ENCODE measurements at places on chromosomes 5 and 9. TPM values are rescaled to one million over a fixed set of nuclear protein-coding genes. Genes with fewer than 3 reads are reported as not detected.

- DNase-seq, result no peak
Observed at GRCh38 chr9:2023532-2023931, 8.4 kb downstream of the SMARCA2 start.

DNA sequence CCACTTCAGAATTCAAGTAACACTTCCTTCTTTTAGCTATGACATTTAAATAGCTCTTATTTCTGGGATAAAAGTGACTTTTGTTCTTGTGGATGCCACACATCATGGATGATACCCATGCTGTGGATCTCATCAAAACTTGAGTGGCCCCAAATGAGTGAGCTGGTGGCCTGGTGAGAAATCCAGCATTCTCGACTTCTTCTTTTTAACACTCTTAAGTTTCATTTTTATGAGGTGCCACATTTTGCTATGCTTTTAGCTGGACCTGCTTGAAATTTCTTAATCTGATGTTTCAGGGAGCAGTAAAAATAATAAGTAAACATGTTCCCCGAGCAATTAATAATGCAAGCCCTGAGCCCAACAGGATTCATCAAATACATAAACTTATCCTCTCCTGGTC lies 384.8 kb upstream of the MEF2C start:
- peak; percentile 29 for DNase-seq

DNA sequence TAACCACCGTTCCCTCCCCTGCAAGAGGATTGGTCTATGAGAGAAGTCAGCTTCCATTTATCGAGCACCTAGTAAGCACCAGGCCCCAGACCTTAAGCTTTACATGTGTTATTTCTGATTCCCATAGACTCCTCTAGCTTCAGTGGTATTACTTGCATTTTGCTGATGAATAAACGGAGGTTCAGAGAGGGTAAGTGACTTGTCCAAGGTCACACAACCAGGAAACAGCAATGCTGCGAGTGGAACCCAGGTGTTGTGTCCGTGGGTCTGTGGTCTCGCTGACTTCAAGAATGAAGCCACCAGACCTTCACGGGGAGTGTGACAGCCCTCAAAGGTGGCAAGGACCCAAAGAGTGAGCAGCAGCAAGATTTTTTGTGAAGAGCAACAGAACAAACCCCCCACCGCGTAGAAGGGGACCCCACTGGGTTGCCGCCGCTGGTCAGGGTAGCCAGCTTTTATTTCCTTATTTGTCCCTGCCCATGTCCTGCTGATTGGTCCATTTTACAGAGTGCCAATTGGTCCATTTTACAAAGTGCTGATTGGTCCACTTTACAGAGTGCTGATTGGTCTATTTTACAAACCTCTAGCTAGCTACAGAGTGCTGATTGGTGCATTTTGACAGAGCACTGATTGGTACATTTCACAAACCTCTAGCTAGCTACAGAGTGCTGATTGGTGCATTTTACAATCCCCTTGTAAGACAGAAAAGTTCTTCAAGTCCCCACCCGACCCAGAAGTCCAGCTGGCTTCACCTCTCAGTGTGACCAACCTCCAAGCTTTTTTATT lies 29.1 kb upstream of the KCNIP1 start:
- no peak for DNase-seq

DNA sequence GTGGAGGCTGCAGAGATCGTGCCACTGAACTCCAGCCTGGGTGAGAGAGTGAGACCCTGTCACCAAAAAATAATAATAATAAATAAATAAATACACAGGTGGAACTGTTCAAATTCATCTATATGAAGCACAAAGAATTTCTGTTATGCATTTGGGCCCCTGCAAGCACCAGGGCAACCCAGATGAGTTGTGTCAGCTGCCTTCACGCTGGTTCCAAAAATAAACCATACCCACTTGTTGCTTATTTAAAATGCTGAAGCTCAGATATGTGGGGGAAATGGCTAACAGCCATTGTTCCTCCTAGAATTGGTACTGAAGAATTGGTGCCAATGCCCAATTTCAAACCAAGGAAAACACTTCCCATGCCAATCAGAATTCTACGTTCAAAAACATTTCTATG lies 10.5 kb upstream of the C5orf15 start:
- no peak for DNase-seq

MYOT gene
- polyA plus RNA-seq, result not detected

SV2C gene
- polyA plus RNA-seq, result not detected

DNA sequence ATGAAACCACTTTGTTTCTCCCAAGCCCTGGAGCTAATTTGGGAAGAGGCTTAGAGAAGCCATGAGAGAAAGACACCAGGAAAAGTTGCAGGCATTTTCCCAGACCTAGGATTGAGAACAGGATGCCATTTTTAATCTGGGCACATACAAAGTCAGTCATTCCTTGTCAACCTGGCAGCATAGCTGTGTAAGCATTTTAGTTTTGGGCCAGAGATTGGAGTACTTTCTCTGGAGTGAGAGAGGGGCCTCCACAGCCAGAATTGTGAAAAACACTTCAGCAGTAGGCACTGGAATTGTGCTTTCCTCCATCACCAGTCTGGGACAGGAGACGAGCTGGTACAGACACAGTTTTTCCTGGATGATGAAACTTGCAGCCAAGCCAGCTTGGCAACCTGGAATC lies 390.3 kb upstream of the DMAC1 start:
- DNase-seq, result no peak

DNA sequence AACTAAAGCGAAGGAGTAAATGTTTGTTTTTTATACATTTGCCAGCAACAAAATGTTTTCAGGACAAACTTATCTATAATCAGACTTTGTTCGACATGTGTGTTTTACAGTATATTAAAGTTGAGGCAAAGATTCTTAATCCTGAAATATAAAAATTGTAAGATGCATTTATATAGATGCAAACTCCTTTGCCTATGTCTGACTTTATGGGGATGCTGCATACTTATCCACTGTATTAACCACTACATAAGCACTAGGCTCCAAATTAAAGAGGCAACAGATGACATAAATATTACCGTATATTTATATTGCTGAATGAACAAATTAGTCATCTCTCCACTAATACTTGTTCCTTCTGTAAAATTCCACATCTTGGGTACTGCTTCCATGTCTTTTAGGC lies 882.7 kb upstream of the ARRDC3 start:
- no peak for DNase-seq

GRCh38 chr5:53110156-53110555 lies 599 bp upstream of the MOCS2 start:
- no peak for DNase-seq

- no peak for DNase-seq
Observed at GRCh38 chr5:2735996-2736395, 15.5 kb downstream of the IRX2 start.

ADAMTS16 gene
- polyA plus RNA-seq, result not detected

GABRA1 gene
- not detected for polyA plus RNA-seq

DNA sequence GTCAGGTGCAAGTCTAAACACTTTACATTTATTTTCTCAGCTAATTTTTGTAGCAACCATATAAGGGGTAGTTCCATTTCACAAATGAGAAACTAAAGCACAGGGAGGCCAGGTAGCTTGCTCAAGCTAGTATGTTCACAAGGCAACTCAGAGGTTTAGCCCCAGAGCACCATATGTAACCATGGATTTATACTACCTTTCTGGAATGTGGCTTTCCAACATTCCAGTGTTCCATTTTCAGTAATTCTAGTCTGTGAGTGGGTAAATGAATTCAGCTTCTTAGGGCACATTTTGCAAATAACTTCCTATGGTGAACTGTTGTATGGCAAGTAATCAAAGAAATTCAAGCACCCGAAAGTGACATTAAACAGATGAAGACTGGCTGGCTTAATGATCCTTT lies 25.0 kb upstream of the CAST start:
- no peak for DNase-seq

GRCh38 chr9:90009447-90009846 lies 404.6 kb downstream of the GADD45G start:
- peak; percentile 66 for DNase-seq

NR4A3 gene
- 0.92 TPM for polyA plus RNA-seq

ENHO gene
- polyA plus RNA-seq, result 3.2 TPM

ZNG1C gene
- 27.4 TPM for polyA plus RNA-seq

GRCh38 chr5:150999704-151000442 lies 20.5 kb upstream of the GPX3 start:
- no peak for DNase-seq

DNA sequence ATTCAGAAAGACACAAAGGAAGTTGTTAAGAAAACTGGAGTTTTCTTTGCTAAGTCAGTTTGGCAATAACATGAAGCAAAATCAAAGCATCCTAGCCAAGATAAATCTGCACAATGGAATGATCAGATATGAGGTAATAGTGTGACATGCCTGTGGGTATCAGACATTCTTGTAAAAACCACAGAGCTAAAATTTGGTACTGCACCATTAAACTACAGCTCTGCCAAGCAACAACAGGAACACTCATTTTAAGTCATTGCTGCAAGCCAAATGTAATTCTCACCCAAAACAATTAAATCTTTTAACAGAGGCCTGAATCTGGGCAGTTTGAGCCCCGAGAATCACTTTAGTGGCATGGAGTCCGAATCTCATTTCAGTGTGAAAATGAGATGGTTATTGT lies 96.6 kb downstream of the VCAN start:
- no peak for DNase-seq

GRCh38 chr9:93579711-93580516 lies 3.5 kb downstream of the PHF2 start:
- no peak for DNase-seq

GRCh38 chr9:90822866-90823265 lies 21.2 kb downstream of the SYK start:
- DNase-seq, result no peak

GRCh38 chr5:68757626-68758212 lies 336.1 kb upstream of the SLC30A5 start:
- DNase-seq, result no peak

GRCh38 chr5:153617190-153617589 lies 126.7 kb downstream of the GRIA1 start:
- no peak for DNase-seq

DNA sequence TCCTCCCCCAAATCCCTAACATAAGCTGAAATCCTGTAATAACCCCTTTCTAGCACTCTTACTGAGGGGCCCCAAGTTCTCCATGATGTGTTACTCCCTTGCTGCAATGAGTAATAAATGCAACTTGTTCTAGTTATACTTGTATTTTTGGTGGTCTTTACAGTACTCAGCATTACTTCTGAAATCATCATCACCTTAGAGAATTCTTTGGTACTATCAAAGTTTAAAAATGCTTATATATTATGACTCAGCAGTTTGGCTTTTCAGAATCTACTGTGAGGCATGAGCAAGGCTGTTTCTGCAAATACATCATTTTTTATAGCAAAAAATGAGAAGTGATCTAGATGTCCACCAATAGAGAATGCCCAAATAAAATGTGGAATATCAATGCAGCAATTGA lies 20.7 kb upstream of the ROPN1L start:
- no peak for DNase-seq

- DNase-seq, result peak; percentile 38
Observed at GRCh38 chr5:54518146-54518817, 723 bp downstream of the SNX18 start.
